ENCODE measurements at places on chromosomes 3 and 15. TPM values are rescaled to one million over a fixed set of nuclear protein-coding genes. Genes with fewer than 3 reads are reported as not detected.

CFAP92 gene
- total RNA-seq, result 0.33 TPM

FEZF2 gene
- not detected for total RNA-seq

GRAMD2A gene
- not detected for total RNA-seq

ZIC4 gene
- total RNA-seq, result not detected

MUC13 gene
- total RNA-seq, result 0.13 TPM

GABRR3 gene
- not detected for total RNA-seq

SCN11A gene
- total RNA-seq, result 0.07 TPM

CLCN2 gene
- total RNA-seq, result 4.4 TPM

LEKR1 gene
- 3.6 TPM for total RNA-seq

TMEM45A gene
- 0.36 TPM for total RNA-seq

FSIP1 gene
- 0.35 TPM for total RNA-seq

CLDN11 gene
- total RNA-seq, result not detected

INAFM2 gene
- 8.1 TPM for total RNA-seq

PRR23E gene
- total RNA-seq, result not detected

RARRES1 gene
- total RNA-seq, result not detected

ZNF860 gene
- total RNA-seq, result 1.3 TPM

LEO1 gene
- total RNA-seq, result 16.7 TPM

SCN5A gene
- 0.12 TPM for total RNA-seq

HESX1 gene
- total RNA-seq, result not detected

NOX5 gene
- total RNA-seq, result not detected
